T-helper 2 cell (primary cell): ENCODE measurements at places on chromosomes 13 and 19.

GRCh38 chr13:27270594-27271520 lies at the start of gene RASL11A:
TSS of gene RASL11A (plus strand) at chr13:27270830. CDS start at chr13:27270945, 115 bp downstream.
- DNase-seq, result peak; percentile 73

DNA sequence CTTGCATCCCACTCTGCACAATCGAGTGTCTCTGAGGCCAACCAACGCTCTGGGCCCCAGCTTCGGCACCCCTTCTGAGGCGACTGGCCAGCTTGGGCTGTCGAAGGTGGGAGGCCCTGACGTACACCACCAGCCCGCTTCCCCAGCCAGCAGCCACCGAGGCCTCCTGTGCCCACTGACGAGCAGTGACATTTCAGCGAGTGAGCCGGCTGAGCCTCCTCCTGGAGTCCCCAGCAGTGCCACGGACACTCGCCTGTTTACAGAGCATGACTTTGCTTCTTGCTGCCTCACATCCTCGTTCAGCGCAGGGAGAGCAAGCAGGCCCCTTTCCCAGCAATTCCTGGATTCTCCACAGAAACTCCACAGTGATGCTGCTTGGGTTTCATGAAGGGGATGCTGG lies 240.2 kb upstream of the MAB21L1 start:
- no peak for DNase-seq

GRCh38 chr19:2494447-2495129 lies 18.7 kb downstream of the GADD45B start:
- DNase-seq, result peak; percentile 55

- no peak for DNase-seq
Observed at GRCh38 chr13:21344662-21345176, 114.4 kb downstream of the ZDHHC20 start.

DNA sequence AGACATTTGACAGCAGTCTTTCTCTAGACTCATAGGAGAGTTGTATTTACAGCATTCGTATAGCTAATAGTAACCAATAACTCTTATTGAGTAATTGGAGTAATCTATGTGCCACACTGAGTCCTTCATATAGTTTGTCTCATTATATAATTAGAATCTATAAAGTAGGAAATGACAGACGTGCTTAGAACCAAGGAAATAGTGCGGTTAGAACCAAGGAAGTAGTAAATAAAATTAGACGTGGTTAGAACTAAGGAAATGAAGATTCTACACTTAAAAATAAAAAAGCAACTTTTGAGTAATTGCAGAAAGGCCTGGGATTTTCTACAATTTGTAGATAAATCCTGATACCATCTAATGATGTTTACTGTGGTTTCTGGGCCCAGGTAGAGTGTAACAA lies 107.8 kb upstream of the TNFSF11 start:
- no peak for DNase-seq

GRCh38 chr13:91639330-91639729 lies 240.9 kb downstream of the GPC5 start:
- no peak for DNase-seq

GRCh38 chr13:66639044-66639443 lies 591.1 kb downstream of the PCDH9 start:
- no peak for DNase-seq

DNA sequence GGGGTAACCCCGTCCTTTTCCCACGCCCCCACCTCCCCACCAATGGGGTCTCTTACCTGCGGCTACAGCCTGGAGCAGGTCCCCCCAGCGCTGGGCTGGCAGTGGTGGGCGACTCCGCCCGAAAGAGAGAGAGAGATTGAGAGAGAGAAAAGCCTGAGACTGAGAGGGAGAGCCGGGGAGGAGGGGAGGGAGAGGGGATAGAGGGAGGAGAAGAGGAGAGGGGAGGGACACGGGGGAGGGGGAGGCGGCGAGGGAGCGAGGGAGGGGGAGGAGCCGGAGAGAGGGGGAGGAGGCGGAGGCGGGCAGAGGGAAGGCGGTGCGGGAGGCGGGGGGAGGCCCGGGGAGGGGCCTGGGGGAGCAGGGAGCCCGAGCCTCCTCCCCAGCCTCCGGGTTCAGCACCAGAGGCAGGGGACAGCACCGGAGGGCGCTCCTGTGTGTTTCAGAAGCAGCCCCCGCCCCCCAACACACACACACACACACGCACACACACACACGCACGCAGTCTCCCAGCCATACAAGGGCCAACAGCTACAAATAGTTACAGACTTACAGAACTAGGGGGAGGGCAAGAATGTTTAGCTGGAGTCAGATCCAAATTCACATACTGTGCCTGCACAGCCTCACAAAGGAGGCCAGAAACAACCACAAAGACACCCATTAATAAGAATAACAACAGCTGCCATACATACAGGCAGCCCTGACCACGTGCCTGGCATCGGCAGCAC lies at the start of gene SLC8A2:
SLC8A2 (minus strand) TSS at position 161 of the 725 bp plus-strand sequence. CDS start 5,490 bp downstream, outside the sequence.
- peak; percentile 58 for DNase-seq

DNA sequence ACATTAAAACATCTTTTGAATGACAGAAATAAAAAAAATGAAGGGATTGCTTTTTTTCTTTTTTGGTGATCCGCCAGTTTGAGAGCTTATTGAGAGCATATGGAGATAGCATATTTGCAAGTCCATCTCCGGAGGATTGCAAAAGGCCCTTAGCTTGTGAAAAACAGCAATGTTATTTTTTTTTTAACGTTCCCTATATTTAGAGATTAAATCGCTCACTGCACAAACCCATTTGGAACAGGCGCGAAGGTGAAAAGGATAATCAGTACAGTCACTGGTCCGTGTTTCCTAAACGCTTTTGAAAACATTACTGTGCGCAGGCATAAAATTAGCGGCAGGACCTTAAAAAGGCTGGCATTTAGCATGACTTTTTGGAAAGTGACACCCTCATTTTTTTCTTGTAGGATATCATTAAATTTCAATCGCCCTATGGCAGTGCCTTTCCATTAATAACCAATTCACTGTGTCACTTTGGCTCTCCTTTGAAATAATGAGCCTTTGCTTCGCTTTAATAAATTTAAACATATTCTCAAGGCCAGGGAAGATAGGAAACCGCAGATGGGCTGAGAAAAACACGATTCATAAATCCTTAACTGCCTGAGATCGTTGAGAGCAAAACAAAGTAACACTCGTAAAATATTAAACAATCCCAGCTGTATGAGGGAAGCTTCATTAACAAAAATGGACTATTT lies 342.2 kb downstream of the DACH1 start:
- DNase-seq, result no peak
